HFF-Myc (cell line): ENCODE measurements at places on chromosomes 2 and 18.

GRCh38 chr18:76956648-76957047 is 134.3 kb downstream of the ZNF236 start:
- DNase-seq: no peak

GRCh38 chr2:71154798-71155197 is 24.4 kb downstream of the MPHOSPH10 start:
- no peak for DNase-seq

DNA sequence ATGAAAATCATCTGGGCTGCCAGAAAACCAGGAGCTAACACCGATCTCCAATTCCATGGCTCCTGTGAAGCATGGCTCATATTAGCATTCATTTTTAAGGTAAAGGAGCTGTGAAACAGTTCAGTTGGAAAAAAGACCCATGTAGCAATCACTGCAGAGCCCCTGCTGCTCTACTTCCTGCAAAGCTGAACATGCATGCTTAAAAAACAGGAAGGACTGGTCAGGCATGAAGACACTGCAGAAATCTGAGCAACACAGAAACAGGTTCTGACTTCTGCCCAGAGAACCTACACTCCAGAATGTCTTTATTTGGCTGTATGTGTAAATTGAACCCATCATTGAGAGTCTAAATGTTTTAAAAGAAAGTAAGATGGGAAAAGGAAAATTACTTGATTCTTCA is 950.6 kb downstream of the DCDC2C start:
- no peak for DNase-seq

- no peak for DNase-seq
These were observed at the start of gene EDAR for GRCh38 chr2:108988796-108989713. Gene EDAR (minus strand): TSS chr2:108989220. CDS start chr2:108931014, 58,206 bp downstream.

GRCh38 chr18:26421503-26421902 is 126.8 kb downstream of the KCTD1 start:
- no peak for DNase-seq

DNA sequence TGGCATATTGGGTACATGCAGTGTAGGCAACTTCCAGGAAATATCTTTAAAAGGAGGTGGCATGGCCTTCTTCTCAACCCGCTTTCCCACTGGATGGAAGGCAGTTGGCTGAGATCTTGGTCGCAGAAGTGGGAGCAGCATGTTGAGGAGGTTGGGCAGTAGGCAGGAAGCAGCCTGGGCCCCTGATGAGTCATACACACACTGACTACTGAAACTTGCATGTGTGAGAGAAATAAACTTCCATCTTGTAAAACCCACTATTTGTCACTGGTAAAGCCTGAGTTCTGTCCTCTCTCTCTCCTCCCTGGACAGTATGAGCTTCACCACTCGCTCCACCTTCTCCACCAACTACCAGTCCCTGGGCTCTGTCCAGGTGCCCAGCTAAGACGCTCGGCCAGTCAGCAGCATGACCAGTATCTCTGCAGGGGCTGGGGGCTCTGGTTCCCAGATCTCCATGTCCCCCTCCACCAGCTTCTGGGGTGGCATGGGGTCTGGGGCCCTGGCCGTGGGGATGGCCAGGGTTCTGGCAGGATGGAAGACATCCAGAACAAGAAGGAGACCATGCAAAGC is 233.8 kb upstream of the SPRED2 start:
- DNase-seq: peak; percentile 29

GRCh38 chr2:234670806-234671205 is 173.9 kb upstream of the ARL4C start:
- DNase-seq: no peak
